ENCODE measurements at places on chromosomes 4 and X.

- DNase-seq, result no peak
Measured at GRCh38 chrX:139299309-139299708, 231.2 kb upstream of the F9 start.

DNA sequence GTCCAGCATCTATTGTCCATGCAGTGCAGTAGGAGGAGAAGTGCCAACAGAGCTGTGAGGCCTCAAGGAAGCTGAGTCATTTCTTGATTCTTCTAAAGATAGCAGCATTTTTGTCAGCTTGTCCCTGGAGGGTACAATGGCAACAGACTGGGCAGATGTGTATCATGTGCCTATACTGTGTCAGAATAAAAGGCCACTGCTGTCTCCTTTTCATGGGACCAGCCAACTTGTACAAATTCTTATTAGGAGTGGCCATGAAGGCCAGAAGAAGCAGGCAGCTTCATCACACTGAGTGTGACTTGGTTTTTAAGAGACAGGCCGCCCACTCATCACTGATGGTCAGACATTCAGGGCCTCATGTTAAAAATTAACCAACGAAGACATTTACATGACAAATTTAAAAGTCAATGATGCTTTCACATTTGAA is 185.0 kb upstream of the FAM241A start:
- DNase-seq, result no peak

- peak; percentile 41 for DNase-seq
Measured at GRCh38 chr4:2805712-2806389, 13.0 kb downstream of the SH3BP2 start.

GRCh38 chrX:25015486-25016360 is at the start of gene ARX:
TSS of gene ARX (minus strand) at chrX:25015965. CDS start at chrX:25015737, 228 bp downstream.
- peak; percentile 46 for DNase-seq

DNA sequence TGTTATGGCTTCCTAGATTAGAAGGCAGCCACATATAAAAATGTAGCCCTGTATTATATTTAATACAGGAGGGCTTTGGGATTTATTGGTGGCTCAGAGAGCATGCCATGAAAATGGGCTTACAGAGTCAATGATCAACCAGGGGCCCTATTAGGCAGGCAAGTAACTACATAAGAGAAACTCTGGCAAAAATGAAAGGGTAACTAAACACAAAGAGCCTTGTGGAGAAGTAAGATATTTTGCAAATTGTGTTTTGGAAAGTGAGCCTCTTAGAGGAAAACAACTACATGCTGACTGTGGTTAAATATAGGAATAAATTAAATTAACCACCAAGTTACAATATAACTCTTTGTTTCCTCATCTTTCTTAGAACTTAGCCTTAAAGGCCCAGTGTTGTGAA is 5.5 kb downstream of the SAT1 start:
- DNase-seq, result no peak

- no peak for DNase-seq
Measured at GRCh38 chr4:37522996-37523395, 163.2 kb downstream of the RELL1 start.

GRCh38 chr4:85556283-85556682 is 81.3 kb downstream of the ARHGAP24 start:
- no peak for DNase-seq

DNA sequence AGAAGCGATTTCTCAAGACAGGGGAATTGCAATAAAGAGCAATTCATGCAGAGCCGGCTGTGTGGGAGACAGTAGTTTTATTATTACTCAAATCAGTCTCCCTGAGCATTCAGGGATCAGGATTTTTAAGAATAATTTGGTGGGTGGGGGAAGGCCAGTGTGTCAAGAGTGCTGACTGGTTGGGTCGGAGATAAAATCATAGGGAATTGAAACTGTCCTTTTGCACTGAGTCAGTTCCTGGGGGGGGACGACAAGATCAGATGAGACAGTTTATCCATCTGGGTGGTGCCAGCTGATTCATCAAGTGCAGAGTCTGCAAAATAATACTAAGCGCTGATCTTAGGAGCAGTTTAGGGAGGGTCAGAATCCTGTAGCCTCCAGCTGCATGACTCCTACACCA is 502.4 kb downstream of the NLGN4X start:
- DNase-seq, result no peak

GRCh38 chrX:64202808-64203325 is 2.6 kb downstream of the AMER1 start:
- no peak for DNase-seq

DNA sequence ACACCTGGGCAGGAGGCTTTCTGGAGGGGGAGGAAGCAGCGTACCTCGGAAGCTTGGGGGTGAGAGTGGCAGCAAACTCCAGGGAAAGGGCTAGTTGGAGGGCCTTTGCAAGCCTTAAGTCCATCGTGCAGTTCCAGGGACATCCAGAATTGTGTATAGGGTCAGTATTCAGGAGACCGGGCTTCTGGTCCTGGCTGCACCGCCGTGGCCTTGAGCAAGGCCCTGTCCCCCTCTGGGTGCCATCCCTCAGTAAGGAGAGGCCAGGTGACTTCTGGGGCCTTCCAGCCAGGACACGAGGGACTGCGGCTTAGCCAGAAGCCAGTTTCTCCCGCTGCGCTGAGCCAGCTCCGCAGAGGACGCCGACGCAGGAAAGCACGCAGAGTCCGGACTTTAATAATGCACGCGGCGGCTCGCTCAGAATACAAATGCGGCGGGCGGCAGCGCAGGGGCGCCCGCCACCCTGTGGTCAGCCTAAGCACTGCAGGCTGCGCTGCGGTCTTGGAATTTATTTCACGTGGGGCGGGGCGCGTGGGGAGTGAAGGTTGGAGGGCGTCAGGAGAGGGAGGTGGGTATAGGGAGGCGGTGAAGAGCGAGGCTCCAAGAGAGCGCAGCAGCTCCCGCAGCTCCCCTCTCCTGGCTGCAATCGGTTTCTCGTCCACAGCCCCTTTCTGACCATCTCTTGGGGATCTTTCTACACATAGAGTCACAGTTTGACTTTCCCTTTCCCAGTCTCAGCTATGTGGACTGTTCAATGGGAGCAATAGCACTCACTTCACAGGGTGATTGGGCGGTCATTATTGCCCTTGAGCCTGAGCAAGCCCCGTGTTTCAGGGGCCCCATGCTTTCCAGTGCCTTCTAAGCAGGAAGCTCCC is 94.1 kb upstream of the GPR50 start:
- peak; percentile 46 for DNase-seq

GRCh38 chr4:113435893-113436292 is 325.6 kb downstream of the CAMK2D start:
- no peak for DNase-seq

DNA sequence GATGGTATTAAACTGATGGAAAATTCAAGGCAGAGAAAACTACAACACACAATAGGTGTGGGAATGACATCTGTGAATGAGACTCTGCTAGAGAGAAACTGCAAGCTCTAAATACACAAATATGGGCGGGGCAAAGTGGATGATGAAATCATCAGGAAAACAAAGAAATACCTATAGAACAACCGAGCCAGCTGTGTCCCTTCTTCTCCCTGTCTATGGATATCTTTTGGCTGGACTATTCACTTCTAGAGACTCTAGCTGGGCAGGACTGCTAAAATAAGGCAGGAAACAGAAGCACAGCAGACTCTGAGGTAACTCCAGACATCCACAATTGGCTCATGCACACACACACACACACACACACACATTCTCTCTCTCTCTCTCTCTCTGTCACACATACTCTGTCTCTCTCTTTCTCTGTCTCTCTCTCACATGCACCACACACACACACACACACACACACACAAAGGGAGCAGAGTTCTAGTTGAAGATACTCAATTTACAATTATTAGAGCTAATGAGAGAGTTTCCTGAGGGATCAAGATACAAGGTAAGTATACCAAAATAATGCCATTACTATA is 27.2 kb upstream of the EDNRA start:
- DNase-seq, result no peak

DNA sequence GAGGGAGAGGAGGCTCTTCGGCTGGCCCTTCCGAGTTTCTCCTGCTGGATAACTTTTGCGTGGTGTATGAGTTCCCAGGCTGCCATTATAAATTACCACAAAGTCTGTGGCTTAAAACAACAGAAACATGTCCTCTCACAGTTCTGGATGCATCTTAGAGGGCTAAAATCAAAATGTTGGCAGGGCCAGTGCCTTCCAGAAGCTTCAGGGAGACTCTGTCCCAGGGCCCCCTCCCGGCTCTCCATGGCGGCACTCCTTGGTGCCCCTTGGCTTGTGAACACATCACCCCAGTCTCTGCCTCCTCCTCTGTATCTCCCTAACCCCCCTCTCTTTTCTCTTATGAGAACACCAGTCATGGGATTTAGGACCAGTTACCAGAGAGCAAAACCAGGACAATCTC is 23.3 kb upstream of the PPP2R2C start:
- no peak for DNase-seq

- no peak for DNase-seq
Measured at GRCh38 chrX:45669715-45670340, 469.2 kb upstream of the DIPK2B start.

GRCh38 chrX:113634565-113634964 is 793.9 kb upstream of the AMOT start:
- DNase-seq, result no peak

- no peak for DNase-seq
Measured at GRCh38 chrX:12080265-12080664, 58.0 kb upstream of the FRMPD4 start.

DNA sequence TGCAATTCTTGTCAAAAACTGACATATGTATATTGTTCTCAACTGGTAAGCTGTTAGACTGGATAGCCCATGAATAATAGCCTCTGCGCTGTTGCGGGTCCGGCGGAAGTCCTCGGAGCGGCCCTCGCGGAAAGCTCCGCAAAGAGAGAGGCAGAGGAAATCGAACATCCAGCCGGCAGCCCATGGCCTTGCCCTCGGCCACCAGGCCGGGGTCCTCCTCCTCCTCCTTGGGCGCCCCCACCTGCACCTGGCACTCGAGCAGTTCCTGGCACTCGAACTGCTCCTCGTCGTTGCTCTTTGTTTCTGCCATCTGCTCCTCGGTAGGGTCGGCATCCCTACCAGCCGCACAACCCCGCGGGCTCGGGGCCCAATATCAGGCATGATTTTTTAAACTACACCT is 1176.3 kb downstream of the PCDH18 start:
- no peak for DNase-seq

- DNase-seq, result no peak
Measured at GRCh38 chr4:2047031-2047660, 12.0 kb upstream of the NAT8L start.

- DNase-seq, result peak; percentile 57
Measured at GRCh38 chr4:7410446-7410845, 24.3 kb downstream of the PSAPL1 start.

DNA sequence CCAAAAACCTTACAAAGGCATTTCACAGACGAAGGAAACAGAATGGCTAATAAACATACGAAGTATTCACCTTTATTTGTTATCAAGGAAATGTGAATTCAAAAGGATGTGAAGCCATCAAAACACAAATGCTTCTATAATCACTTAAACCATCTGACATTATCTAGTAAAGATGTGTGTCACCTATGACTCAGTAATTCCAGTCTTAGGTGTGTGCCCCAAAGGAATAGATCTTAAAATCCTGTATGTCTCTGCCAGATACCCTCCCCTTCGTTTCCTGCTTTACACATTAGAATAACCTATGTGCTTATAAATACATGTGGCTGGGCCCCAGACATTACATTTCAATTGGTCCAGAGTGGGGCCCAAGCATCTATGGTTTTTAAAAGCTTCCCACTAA is 41.8 kb upstream of the CEP135 start:
- DNase-seq, result no peak

- DNase-seq, result no peak
Measured at GRCh38 chr4:42498040-42498439, 100.8 kb downstream of the SHISA3 start.

- no peak for DNase-seq
Measured at GRCh38 chr4:3414421-3415279, 27.1 kb upstream of the HGFAC start.

GRCh38 chrX:153471663-153472280 is 1.4 kb upstream of the HAUS7 start:
- no peak for DNase-seq

DNA sequence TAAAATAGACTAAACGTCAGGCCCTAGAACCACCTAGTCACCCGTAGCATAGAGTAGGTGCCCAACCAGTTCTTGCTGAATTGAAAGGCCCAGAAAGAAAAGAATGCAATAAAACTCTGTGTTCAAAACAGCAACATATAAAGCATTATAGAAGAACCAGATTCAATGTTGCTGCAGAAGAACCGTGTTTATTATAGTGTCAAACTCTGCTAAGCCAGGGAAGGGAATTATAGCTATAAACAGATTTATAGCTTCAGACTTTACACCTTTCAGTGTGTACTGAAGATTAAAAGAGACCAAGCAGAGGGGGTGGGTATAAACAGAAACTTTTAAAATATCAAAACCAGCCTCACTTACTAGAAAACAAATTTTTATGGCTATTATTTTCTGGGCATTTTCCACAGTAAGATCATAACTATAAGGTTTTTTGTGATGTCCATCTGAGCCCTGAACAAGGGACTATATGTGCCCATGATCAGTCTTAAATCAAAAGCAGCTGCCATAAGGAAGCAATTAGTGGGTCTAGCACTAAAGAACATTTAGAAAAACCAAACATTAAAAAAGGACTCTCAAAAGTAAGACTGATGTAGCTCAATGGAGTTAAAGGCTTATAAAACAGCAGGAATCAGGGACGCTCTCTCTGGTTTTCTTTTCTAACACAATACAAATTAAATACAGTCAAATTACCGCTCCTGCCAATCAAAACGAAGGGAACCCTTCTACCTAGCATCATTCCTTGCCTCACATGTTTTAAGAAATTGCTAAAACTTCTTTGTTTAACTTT is 219.7 kb upstream of the ETNPPL start:
- DNase-seq, result no peak

DNA sequence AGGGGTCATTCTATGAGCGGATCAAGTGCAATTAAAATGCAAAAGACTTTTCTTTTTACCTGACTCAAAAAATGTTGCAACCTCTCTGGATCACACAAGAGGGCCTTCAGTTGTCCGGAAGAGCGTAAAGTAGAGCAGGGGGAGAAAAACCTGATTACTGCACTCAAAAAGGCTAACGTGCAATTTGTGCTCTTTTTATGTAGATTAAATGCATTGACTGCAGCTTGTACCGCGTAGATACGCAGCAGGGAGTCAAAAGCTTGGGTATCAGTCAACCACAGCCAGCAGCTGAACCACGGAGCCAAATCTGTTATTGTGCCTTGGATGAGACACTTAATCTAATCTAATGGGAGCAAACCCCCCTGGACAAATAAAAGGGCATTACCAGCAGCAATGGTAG is 107.3 kb upstream of the RAI2 start:
- no peak for DNase-seq

DNA sequence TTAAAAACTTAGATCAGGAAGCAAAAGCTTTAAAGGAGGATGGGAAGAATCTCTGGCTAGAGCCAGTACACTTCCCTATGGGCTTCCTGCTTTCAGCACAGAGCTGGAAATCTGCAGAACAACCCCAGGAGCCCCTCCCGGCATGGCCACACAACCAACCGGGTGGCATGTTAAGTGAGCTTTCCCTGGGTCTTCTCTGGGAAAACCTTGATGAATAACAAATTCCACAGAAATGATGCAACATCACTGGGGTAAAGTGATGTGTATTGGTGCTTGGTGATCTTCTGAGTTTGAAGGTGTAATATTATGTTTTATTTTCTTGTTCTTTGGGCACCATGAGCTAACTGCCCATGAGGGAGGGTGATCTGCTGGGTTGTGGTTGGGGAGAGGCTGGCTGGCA is 22.1 kb downstream of the NHS start:
- DNase-seq, result no peak
